ENCODE measurements at places on chromosomes 6 and 20.

- no peak for DNase-seq
Measured at GRCh38 chr20:3729811-3730540, 2.5 kb upstream of the HSPA12B start.

DNA sequence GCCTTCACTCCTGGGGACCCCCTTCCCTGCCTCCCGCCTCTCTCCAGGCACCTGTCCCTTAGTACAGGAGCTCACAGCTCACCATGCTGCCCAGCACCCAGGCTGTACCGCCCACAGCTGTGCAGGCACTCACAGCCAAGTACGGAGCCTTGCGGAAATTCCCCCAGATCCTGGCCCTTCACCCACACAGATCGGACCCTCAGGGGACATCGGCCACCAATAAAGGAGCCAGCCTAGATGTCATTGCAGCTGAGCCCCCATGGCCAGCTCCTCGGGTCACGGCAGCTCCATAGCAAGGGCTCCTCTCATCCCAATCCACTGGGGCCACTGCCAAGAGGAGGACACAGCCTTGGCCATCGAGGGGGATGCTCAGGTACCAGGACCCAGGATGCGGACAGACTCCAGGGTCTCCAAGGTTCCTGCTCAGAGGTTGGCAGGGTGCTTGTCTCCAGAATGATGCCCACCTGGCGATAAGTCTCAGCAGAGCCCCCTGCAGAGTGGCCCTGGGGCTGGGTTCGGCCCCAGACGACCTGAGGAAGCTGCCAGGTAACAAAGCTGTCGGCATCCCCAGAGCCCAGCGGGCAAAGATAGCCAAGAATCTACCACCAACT, 82.3 kb downstream of the YTHDF1 start:
- no peak for DNase-seq

DNA sequence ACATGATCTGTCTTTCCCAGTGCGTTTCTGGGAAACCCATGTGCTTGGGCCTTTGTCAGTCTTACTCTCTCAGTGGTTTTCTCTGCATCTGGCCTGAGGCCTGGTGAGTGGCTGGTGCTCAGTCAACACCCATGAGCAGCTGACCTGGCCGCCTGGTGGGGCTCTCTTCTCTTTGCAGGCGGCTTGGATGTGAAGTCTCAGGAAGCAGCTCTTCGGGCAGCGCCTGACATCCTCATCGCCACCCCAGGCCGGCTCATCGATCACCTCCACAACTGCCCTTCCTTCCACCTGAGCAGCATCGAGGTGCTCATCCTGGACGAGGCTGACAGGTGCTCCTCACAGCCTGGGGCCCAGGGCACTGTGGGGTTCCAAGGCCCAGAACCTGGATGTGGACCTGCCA, 10.8 kb downstream of the DDX27 start:
- no peak for DNase-seq

- no peak for DNase-seq
Measured at GRCh38 chr20:59945175-59945574, 5.0 kb downstream of the FAM217B start.

- no peak for DNase-seq
Measured at GRCh38 chr6:25889877-25890853, 16.1 kb upstream of the SLC17A3 start.
